ENCODE measurements at places on chromosomes 2 and 18. TPM values are rescaled to one million over a fixed set of nuclear protein-coding genes. Genes with fewer than 3 reads are reported as not detected.

DNA sequence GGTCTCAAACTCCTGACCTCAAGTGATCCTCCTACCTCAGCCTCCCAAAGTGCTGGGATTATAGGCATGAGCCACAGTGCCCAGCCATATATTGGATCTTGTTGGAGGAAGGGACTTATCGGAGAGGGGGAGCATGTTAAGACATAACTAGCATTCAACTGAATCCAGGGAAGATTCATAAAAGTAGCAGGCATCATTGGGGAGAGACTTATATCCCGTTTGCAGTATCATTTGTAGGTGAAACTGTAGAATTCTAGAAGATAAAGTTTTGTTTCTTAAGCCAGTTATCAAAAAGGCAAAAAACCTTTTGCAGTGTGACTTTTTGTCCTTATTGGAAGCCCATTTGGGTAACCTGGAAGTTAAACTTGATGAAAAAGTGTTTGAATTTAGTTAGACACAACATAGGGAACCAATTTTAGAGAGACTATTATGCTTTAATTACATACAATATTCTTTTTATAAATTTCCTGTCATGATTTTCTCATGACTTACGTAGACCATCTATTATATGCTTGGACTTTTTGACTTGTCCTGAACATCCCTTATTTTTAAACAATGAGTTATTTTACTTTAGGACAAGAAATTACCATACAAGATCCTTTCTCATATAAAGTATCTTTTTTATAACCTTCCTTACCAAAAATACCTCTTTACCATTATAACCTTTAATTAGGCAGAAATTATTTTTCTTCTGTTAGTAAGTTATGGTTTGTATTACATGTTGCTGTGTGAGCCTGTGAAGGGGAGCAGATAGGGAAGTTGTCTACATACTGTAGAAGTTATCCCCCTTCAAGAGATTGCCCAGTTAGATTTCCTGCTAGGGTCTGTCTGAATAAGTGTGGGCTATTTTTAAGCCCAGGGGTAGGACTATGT lies 20.3 kb downstream of the RAB3GAP1 start:
- peak; percentile 11 for DNase-seq

GRCh38 chr18:22108674-22109073 lies 60.7 kb upstream of the GATA6 start:
- no peak for DNase-seq

GRCh38 chr18:615773-616172 lies 19.0 kb downstream of the CLUL1 start:
- DNase-seq: no peak

Gene EVA1A
- polyA plus RNA-seq: 28.0 TPM

Gene PDE11A
- polyA plus RNA-seq: 0.10 TPM
